Pancreas (tissue), 10 donors: ENCODE measurements at places on chromosomes 7 and 10.
A peak's percentile ranks its signal among the peaks of the same experiment; 100 is the strongest.

DNA sequence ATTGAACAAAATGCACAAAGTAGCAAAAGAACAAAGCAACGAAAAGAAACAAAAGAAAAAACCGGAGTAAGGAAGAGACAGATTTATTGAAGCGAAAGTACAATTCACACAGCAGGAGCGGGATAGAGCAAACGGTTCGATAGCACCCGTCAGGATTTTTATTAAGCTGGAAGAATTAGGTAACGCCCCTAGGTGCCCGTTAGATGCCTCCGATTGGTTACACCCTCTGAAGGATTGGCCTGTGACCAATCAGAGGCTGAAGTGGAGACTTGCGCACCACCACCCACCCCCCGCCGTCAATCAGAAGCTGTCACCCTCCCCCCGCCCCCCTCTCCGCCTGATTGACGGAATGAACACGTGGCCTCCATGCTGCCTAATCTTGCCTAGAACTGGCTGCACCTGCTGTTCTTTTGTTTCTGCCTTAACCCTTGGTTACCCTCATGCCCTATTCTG lies 16.8 kb downstream of the OCM2 start:
- DNase-seq, result peak; percentile 86

DNA sequence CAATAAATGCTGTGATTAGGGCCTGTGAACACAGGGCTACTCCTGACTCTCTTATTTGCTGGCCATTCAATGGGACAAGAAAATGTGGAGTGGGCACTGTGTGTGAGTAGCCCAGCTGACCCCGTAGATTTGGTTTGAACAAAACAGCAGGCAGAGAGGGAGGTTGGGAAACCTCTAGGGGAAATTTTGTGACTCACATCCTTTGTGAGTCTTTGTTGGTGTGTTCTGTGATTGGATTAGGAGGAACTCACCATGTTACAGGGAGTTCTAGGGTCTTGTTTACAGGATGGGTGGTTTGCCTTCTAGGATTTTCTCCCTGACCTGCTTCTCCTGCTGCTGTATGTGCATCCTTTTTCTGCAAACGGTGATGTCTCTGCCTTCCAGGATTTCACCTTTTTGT lies 128.3 kb upstream of the MKI67 start:
- no peak for DNase-seq

DNA sequence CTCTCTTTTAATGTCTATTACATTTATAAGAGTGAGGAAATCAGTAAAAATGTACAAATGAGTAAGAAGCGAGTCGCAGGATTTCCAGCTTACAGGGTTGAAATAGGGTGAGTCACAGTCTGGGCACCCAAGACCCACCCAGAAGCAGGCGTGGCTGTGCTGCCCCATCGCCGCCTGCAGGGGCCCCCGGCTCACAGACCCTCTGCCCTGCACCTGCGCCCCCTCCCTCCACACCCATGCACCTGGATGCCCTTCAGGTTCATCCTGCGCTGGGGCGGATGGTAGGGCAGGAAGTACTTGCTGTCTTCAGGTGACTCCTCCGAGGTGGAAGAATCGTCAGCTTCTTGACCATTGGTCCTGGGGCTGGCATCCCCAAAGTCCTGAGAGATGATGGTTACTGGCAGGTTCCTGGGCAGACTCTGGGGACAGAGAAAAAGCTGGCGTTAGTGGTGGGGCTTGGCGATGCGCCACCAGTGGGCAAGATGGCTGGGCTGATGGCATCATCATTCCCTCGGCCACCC lies 90.2 kb upstream of the GNA12 start:
- no peak for DNase-seq

GRCh38 chr7:1343551-1343950 lies 110.9 kb downstream of the UNCX start:
- DNase-seq, result no peak

DNA sequence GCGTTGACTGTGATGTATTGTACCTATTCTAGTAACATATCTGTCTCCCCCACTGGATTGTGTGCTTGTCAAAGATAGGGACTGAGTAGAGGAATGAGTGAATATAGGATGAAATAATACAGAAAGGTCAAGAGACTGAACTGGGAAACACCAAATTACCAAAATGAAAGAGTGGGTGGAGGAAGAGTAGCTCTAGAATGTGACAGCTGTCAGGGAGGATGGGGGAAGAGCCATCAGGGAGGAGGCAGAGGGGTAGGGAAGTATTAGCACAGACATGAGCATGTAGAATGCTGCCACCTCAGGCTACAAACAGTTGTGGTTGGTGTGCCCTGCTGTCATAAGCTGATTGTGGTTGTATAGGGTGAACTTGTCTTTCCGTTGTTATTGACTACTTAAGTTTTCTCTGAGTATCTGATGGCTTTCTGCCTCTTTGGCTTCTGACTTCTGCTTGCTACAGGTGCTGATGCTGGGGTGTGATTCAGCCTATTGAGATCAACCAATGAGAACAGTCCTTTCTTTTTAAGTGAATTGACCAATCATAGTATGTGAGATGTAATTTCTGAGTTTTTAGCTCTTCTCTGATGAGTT lies 5.6 kb downstream of the CCSER2 start:
- DNase-seq, result no peak

GRCh38 chr7:18292584-18292983 lies 203.0 kb upstream of the HDAC9 start:
- DNase-seq, result no peak

GRCh38 chr10:128087884-128088709 lies 38.1 kb downstream of the MKI67 start:
- DNase-seq, result no peak

DNA sequence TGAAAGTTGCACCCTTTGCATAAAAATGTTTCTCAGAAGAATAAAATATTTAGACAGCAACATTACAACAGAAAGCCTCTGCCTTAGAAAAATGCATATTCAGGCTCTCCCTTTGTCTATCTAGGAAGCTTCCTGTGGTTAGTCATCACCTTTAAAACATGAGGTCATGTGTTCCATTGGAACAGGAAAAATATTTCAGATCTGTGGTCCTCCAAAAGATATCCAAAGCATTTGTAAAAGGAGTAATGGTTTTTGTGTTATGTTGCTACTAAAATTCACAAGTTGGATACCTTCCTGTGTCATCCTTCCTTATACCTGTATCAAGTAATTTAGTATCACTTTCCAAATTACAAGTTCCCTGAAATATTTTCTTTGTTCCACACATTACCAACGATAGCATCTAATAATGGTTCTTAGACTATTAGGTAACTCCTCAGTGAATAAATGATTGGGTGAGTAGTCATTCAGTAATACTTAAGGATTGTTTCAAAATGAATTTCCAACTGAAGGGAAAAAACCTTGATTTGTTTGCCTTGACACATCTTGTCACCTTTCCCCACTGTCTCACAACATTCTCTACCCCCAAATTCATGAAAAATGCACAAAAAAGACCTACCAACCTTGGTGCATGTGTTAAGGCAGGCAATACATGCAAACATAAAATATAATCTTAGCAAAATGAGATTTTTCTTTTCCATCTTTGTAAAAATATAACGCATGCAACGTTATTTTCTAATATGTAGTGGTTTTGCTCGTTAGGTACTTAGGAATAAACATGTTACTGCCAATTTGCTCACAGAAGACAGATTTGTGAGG lies 19.7 kb upstream of the RHOBTB1 start:
- DNase-seq, result no peak
